ENCODE measurements at places on chromosomes 1 and 21. TPM values are rescaled to one million over a fixed set of nuclear protein-coding genes. Genes with fewer than 3 reads are reported as not detected.

DNA sequence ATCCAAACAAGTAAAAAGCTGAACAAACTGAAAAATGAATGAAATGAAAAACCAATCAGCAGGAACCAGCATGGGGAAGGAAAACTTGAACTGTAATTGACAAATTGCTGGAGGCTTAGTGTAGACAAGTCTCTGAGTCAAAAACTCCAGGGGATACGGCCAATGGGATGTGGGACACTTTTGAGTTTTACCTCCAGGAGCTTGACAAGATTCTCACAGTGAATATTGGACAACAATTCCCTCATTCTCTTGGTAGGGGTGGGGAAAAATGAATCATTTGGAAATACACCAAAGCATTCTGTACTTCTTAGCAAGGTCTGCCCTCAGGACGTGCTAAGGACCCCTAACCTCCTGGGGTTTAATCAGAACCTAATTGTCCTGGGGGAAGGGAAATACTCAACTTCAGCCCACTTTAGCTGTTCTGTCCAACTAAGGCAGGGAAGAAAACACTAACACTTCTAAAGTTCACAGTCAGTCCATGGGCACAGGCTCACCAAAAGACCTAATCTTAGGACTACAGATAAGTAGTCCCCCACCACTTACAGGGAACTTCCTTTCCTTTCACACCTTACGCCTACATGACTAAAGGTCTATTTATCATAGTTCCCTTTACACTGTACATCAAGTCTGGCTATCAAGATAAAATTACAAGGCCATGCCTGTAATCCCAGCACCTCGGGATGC, 60.7 kb upstream of the CDC42BPA start:
- no peak for DNase-seq

DNA sequence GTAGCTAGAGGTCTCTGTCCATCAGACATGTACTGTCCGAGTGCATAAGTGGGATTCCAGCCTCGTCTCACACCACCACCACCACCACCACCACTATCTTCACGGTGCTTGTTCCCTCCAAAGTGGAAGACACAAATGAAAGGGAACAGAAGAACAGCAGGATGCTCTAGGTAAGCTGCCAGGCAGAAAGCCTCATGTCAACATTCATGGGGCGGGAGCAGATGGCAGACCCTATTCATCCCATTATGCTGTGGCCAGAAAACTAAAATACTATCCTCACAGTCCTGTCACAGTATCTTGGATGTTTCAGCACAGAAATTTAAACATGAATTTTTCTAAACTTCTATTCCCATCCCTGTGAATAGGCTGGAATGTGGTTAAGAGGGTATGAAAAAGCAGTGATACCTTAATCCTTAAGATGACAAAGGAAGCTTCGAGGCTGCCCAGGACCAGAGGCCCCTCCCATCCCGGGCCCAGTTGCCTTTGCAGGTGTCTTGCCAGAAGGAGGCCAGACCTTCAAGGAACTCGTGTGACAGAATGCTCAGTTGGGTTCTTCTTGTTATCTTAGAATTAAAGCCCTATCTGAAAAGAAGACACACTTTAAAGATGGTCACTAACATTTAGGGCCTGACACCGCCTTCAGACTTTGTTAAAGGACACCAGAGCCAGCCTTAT, 24.7 kb downstream of the APCS start:
- no peak for DNase-seq

GRCh38 chr1:199123615-199124014, 484.8 kb downstream of the PTPRC start:
- DNase-seq, result no peak

FCRL5 gene
- 0.02 TPM for total RNA-seq

DNA sequence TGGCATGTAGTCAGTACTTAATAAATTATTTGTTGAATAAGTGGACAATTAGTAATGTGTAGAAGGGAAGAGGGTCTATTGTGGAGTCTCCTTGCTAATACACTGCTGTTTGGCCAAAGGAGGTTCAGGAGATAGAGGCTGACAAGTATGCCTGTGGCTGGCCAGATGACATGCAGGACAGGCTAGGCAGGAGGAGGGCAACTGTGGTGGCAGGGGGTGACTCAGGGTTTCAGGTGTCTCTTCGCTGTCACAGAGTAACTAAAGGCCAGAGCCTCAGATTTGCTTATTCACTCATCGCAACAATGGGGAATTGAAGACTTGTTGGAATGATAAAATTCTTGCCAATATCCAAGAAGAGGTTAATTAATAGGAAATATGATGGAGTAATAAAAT, 33.1 kb downstream of the THRAP3 start:
- no peak for DNase-seq

GRCh38 chr1:77876884-77877283, 11.5 kb upstream of the NEXN start:
- DNase-seq, result no peak

DNA sequence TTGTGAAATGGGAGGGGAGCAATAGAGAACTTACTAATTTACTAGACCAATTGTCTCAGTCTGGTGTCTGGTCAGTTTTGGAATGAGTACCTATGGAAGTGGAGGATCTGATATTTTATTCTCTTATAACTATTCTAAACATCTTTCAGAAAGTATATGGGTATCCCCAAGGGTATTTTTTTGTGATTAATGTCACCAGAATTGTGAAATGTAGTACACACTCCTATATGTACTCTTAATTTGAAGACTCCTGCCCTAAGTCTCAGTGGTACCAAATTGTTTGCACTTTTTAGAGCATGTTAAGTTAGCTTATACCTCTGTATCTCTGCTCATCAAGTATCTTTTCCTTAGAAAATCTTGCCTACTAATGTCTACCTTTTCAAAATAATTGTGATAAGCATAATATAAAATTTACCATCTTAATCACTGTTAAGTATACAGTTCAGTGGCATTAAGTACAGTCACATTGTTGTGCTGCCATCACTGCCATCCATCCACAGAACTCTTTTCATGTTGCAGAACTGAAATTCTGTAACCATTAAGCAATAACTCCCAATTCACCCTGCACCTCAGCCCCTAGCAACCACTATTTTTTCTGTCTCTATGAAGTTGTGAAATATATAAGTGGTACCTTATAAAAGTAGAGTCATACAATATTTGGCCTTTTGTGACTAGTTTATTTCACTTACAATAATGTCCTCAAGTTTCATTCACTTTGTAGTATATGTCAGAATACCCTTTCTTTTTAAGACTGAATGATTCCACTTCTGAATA, 40.5 kb downstream of the SLC30A7 start:
- no peak for DNase-seq

DNA sequence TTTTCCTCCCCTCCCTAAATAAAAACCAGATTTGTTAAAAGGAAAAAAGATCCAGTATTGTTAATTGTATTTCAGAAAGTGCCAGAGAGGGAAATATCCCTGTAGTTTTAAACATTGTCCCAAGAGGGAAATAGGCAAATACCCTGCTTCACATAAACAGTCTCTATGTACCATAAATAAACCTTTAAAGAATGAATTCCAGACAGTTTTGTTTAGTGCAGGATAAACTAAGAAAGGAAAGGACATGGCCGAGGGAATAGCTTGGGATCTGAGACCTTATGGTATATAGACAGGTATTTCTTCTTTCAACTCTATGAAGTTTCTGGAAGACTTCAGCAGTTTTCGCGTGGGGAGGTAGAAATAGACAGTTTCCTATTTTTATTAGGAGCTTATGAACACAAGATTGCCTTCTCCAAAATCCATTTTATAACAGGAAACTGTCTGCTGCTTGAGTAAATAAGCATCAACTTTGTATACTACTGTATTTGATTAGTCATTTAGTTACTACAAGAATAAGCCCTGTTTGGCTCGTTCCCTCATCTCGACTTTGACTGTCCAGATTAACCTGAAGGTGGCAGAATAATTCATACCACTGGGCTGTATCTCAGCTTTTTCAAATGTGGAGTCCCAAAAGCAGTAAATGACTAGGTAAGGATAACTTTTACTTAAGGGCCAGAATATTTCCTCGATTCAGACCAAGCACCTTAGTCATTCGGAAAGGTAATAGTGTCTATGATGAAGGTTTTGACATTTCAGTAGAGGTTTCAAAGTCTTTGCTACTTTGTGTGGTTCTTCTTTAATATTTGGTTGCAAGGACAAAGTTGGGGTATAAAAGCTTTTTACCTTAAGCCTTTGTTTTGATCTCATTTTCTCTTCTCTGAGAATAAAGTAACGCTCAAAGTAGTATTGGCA, 177.5 kb downstream of the VPS13D start:
- DNase-seq, result peak; percentile 8

SDCCAG8 gene
- total RNA-seq, result 13.6 TPM

DNA sequence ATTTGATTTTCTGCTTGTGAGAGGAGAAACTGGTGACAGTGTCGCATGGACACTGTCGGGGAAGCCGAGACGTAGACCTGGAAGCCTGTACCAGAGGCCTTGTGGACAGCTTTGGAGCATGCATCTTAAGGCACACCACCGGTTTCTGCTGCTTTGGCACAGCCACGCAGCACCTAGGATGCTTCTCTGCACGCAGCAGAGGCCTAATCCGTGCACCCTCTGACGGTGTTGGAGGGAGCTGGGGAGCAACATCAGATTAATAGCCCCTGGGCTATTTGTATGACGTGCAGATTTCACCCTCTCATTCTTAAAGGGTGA, 30.3 kb downstream of the TEX35 start:
- no peak for DNase-seq

GBP3 gene
- 0.53 TPM for total RNA-seq

DNA sequence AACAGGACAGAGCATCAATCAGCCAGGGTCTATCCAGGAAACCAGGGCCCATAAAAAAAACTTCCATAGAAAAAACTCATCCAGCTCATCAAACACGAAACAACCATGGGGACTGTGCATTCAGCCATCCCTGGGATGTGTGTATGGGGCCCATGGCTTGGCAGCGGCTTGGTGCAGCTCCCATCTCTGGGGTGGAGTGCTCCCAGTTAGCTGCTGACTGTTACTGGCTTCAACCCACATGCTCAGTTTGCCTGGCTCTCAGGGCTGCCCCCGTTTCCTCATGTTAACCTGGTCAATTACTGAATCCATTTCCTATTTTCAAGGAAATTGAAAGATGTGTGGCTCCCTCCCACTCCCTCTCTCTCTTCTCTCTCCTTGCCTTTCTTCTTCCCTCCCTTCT, 37.3 kb upstream of the STUM start:
- no peak for DNase-seq

DNA sequence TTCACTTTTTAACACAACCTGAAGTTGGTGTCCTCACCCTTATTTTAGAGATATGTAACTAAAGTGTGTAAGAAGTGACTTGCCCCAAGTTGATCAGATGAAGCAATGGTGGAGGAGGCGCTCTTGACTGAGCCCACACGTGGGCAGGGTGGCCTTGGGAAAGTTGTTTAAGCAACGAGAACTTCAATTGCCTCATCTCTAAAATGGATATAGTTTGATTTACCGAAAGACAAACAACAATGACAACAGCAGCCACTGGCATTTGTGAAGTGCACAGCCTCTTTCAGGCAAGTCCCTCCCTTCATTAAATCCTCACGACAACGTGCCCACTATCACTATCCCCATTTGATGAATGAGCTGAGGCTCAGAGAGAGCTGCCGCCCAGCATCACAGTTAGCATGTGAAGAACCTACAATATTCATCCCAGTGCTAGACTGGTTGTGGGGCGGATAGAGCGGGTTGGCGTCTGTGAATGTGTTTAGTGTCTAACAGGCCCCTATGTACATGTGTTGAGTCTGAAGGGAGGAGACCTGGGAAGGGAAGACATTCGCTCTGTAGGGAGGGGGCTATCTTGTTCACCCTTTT, 3.0 kb downstream of the IL22RA1 start:
- no peak for DNase-seq

DNA sequence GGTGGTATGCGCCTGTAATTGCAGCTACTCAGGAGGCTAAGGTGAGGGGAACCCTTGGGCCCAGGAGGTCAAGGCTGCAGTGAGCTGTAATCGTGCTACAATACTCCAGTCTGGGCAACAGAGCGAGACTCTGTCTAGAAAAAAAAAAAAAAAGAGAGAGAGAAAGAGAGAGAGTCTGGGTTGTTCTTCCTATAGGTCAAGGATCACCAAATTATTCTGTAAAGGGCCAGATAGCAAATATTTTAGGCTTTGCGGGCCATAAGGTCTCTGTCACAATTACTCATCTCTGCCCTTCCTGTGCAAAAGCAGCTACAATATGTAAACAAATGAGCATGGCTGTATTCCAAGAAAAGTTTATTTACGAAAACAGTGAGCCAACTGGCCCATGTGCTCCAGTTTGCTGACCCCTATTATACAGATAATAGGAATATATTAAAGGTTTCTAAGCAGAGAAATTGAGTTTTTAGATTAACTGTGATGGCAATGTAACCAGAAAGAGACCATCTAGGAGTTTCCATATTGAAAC, 2.1 kb downstream of the SASS6 start:
- no peak for DNase-seq

DNA sequence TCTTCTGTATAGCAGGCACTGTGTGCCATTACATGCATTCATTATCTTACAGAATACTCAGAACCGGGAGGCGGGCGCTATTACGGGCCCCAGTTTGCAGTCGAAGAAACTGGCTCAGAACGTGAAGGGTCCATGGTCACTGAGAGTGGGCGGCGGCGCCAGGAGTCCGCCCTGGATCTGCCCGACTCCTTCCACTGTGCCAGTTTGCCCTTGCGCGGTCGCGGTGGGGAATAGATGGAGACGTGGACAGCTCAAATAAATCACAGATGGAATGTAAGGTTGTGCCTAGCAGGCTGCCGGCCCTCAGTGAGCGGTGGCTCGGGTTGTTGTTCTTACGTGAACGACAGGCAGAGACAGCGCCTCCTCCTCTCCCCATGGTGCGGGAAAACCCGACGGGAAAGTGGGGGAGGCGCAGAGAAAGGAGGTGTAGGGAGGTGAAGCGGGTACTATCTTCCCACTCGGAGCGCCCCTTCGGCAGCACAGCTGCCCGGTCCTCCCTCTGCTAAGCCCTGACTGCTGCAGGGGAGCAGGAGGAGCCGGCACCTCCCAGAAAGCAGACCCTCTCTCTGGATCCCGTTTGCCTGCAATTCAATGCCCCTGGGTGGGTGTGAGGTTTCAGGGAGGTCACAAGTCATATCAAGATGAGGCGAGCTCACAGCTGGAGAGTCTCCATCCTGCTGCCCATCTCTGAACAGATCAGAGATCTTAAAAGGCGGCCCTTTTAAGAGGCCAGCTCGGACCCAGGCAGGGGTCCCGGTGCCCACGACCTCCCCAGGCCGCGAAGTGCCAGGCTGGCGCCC, 1.1 kb downstream of the COL9A2 start:
- DNase-seq, result peak; percentile 42

Measured in SJCRH30 (cell line).